ENCODE measurements at places on chromosomes 5 and 9. TPM values are rescaled to one million over a fixed set of nuclear protein-coding genes. Genes with fewer than 3 reads are reported as not detected.

DNA sequence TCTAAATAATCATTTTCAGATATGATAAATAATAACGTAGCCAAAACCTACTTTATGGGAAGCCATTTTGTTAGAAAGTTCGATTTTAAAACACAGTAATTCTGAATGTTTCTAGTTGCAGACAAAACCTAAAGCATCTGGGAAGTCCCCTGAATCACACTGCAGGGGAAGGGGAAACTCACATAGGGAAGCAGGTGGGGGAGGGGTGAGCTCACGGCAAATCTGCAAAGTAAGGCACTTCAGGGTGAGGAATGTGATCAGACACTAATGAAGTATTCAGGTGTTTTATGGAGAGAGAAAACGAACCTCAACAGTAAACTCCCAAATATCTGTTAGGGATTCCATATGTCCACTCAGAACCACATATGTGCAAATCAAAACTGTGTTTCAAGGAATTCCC is 70.7 kb downstream of the EPB41L4A start:
- DNase-seq, result no peak
- H3K27me3 ChIP-seq, result peaks cover 2% of the 10 kb centered on the region
- H3K4me1 ChIP-seq, result no peaks in the 10 kb centered on the region
- H3K36me3 ChIP-seq, result no peaks in the 10 kb centered on the region

- no peaks in the 10 kb centered on the region for H3K4me1 ChIP-seq
- no peak overlapping the region for H3K27ac ChIP-seq
- no peak for DNase-seq
- H3K4me3 ChIP-seq, result no peak overlapping the region
Observed at GRCh38 chr5:34570721-34571676, 85.1 kb upstream of the RAI14 start.

- peaks cover 9% of the 10 kb centered on the region for H3K27me3 ChIP-seq
- no peak overlapping the region for H3K27ac ChIP-seq
- peaks cover 1% of the 10 kb centered on the region for H3K4me1 ChIP-seq
Observed at GRCh38 chr5:97042996-97043395, 99.4 kb downstream of the LIX1 start.

DNA sequence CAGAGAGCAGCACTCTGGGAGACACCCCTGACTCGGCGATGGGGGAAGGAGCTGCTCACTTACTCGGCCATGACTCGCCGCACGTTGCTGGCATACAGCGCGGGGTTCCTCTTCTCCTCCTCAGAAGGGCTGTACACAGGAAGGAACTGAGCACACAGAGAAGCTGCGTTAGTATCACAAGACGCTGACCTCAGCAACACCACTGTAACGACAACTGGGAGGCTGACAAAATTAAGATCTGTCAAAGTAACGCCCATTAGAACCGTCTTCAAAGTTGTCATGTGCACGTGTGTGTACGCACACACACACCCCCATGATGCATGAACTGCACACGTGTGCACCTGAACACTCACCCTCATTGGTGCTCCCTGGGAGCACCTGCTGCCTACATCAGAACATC is 32.1 kb upstream of the SLC6A3 start:
- H3K4me1 ChIP-seq, result no peaks in the 10 kb centered on the region
- H3K27ac ChIP-seq, result no peak overlapping the region
- peaks cover 2% of the 10 kb centered on the region for H3K36me3 ChIP-seq
- no peak overlapping the region for H3K4me3 ChIP-seq
- no peak for DNase-seq

- DNase-seq, result no peak
- H3K4me3 ChIP-seq, result no peak overlapping the region
- H3K4me1 ChIP-seq, result no peaks in the 10 kb centered on the region
- H3K27me3 ChIP-seq, result no peaks in the 10 kb centered on the region
- H3K36me3 ChIP-seq, result no peaks in the 10 kb centered on the region
- no peak overlapping the region for H3K27ac ChIP-seq
Observed at GRCh38 chr5:30959238-30959637, 234.2 kb upstream of the CDH6 start.

GRCh38 chr5:169070413-169070812 is 230.5 kb downstream of the SLIT3 start:
- no peaks in the 10 kb centered on the region for H3K4me1 ChIP-seq
- no peak overlapping the region for H3K4me3 ChIP-seq
- DNase-seq, result no peak

- H3K4me1 ChIP-seq, result no peaks in the 10 kb centered on the region
- DNase-seq, result no peak
Observed at GRCh38 chr5:132971483-132972435, 8.3 kb upstream of the AFF4 start.

Gene FST
- total RNA-seq, result 0.28 TPM

Gene C5orf34
- 9.8 TPM for total RNA-seq

Gene TTC16
- 5.3 TPM for total RNA-seq

Gene SH3TC2
- not detected for total RNA-seq

Gene DIPK1B
- total RNA-seq, result 0.11 TPM

Gene TRIM36
- 0.26 TPM for total RNA-seq

Measured in activated naive CD8-positive, alpha-beta T cell treated with anti-CD3 and anti-CD28 coated beads, Interleukin-2, amount 10 ng/mL, durations not matched to agents 7 days and 5 days (primary cell).